ENCODE measurements at places on chromosomes 7 and 10.

GRCh38 chr10:97943294-97943693 lies 87.1 kb downstream of the CRTAC1 start:
- DNase-seq: no peak

GRCh38 chr10:15451137-15452094 lies 80.3 kb upstream of the FAM171A1 start:
- DNase-seq: no peak

- no peak for DNase-seq
These were observed 122.0 kb downstream of the FAM53B start for GRCh38 chr10:124622158-124622557.

GRCh38 chr7:147915781-147916180 lies 674.8 kb upstream of the C7orf33 start:
- DNase-seq: no peak

- DNase-seq: no peak
These were observed 38.6 kb downstream of the MTPN start for GRCh38 chr7:135938563-135938962.

DNA sequence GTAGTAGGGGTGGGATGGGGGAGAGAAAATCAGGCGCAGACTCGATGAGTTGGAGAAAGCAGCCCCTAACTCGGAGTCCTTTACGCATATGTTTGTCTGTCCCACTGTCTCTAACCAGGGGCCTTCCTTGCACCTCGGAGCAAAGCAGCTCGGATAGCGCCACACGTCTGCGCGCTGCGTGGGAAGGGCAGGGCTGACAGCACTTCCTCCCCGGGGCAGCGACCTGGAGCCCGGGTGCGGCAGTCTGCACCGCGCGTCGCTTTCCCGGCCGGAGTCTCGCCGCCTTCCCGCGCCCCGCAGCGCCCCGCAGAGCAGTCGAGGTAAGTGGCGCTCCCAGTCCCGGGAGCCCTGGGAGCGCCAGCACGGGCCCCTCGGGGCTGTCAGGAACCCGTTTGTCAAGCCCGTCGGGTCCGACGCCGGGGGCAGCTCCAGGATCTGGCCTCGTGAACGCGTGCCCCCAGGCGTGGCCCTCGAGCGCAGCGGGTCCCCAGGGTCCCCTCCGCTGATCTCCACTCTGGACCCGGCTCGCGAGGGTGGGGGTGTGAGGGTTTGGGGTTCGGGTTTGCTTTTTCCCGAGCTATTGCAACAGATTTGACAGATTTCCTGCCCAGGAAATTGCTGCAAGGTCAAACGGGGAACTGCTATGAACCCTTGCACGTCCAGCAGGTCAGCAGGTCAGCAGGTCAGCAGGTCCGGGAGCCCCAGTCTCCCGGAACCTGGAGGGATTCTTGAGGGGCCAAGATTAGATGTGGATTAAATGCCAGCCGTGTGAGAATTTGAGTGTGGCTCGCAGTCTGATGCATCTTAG lies 597 bp downstream of the APBB1IP start:
- DNase-seq: no peak

GRCh38 chr10:67663449-67664087 lies 32.4 kb downstream of the CTNNA3 start:
- DNase-seq: no peak

DNA sequence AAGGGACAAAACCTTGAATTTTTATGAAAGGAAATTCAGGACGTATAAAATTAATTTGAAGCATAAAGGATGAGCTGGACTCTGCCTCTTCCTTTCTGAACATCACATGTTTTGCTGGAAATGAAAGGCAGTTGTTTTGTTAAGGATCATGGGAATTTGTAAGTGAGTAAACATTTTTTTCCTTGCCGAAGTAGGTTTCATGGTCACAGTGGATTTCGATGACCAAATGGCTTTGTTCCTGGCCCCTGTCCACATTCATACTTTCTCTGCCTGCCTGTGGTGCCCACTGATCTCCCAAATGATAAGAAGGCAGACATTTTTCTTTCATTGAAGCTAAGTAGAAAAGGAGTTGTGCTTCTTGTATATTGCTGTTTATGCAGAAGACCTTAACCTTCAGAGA lies 104.2 kb downstream of the ARID5B start:
- DNase-seq: no peak

DNA sequence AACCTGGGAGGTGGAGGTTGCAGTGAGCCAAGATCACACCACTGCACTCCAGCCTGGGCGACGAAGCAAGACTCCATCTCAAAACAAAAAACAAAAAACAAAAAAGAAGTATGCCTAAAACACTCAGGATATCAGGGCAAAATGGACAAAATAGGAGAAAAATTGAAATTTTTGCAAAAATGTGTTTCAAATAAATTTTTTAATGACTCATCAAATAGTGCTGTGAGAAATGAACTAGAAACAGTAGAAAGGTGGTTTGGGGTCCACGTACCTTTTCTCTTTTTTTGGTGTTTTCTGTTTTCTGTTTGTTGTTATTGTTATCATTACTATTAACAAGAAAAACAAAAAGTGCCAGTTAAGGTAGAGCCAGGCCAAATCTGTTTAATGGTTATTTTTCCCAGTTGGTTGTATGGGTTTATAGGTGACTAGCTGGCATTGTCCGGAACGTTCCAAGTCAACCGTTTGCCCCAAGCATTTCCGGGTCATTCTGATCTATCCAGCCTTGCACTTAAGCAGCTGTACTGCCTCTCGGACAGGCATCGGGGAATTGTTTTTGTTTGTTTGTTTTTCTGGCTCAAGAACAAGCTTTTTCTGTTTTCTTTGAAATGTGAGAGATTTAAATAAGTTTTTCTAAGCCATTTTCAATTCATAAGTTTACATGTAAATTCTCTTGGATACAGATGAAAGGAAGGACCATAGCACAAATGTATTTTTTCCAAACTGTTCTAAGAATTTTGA lies 157.0 kb upstream of the NEBL start:
- no peak for DNase-seq

DNA sequence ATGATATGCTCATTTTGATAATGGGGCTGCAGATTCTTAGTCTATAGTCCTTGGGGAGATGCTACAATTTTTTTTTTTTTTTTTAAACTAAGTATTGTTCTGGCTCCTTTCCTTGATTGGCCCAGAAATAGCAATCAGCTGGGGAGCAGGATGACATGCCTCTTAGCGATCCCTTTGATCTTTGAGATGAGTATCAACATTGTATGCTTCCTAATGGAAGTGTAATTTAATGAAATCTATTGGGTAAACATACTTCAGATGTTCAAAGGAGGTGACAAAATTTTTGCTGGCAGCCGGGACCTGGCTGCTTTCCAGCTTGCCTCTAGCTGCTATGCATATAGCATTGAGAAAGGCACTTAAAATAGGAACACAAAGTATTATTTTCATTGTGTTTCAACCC lies 43.5 kb downstream of the VTI1A start:
- DNase-seq: no peak

Measured in NCI-H1048 (cell line).